ENCODE measurements at places on chromosomes 6 and 20. TPM values are rescaled to one million over a fixed set of nuclear protein-coding genes. Genes with fewer than 3 reads are reported as not detected.

Gene SIRPG
- not detected for total RNA-seq

Gene AVP
- not detected for total RNA-seq

Gene CST9
- total RNA-seq, result not detected

Gene FAM217B
- 2.2 TPM for total RNA-seq

Gene NMBR
- total RNA-seq, result not detected

Gene SHLD1
- 1.9 TPM for total RNA-seq

Gene HDGFL1
- not detected for total RNA-seq

Gene NEURL2
- 6.9 TPM for total RNA-seq

Gene CPNE1
- total RNA-seq, result 42.3 TPM

Gene ARMH2
- not detected for total RNA-seq

- DNase-seq, result no peak
These were observed 296.3 kb downstream of the CDKAL1 start for GRCh38 chr6:20830576-20830975.

- DNase-seq, result no peak
These were observed 16.3 kb downstream of the SS18L1 start for GRCh38 chr20:62159839-62160238.

- DNase-seq, result no peak
These were observed 20.4 kb upstream of the TAF8 start for GRCh38 chr6:42029881-42030280.

- DNase-seq, result no peak
These were observed 33.7 kb downstream of the PTGIS start for GRCh38 chr20:49534255-49534712.

DNA sequence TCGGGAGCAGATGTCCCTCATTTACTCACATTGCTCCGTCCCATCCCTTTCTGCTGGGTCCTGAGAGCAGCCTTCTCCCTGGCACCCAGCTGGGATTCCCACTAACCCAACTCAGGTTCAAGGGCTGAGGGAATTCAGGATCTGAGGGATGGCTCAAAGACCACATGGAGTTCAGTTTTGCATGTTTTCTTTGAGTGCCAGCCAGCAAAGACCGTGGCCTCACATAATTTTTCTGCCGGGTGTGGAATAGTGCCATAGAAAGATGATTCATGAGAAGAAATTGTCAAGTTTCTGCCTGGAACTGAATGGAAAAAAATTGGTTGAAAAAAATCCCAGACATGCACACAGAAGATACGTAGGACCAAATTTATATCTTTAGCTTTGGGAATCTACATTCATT lies 168.6 kb downstream of the CD83 start:
- DNase-seq, result no peak

- DNase-seq, result no peak
These were observed 49.3 kb upstream of the FANCE start for GRCh38 chr6:35402856-35403191.

DNA sequence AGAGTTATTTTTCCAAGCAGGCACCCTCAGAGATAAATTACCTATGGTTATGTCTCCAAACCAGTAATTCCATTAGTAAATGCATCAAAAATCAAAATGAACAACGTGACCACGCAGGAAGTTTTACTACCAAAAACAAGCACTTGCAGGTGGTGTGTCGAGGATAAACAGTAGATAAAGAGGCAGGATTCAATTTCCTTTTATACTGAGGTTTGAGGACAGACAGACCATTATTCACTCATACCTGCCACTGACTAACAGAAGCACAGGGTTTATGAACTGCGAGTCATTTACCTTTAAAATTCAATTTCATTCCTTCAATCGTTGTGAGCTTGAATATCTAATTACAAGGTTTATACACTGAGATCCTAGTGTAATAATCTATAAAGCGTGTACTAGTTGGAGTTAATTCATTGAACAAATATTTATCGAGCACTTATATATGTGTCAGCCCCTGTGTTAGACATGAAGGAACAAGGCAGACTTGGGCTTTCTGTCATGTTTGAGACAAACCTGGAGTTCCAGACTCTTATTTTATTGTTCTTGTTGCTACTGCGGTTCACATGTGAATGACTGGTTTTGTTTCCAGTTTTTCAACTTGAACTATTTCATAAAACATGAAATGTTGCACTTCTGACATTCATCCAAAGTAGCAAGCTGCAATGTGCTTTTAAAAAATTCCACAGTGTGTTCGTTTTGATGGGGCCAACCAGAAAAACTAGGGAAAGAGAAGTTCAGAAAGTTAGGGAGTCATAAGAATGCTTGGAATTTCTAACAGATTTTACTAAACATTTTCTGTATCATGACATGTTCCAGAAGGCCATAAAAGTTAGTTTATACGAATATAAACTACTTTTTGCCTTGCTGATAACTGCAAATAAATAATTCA lies 205.6 kb downstream of the UST start:
- no peak for DNase-seq

GRCh38 chr20:54995553-54995952 lies 520.2 kb downstream of the DOK5 start:
- no peak for DNase-seq

DNA sequence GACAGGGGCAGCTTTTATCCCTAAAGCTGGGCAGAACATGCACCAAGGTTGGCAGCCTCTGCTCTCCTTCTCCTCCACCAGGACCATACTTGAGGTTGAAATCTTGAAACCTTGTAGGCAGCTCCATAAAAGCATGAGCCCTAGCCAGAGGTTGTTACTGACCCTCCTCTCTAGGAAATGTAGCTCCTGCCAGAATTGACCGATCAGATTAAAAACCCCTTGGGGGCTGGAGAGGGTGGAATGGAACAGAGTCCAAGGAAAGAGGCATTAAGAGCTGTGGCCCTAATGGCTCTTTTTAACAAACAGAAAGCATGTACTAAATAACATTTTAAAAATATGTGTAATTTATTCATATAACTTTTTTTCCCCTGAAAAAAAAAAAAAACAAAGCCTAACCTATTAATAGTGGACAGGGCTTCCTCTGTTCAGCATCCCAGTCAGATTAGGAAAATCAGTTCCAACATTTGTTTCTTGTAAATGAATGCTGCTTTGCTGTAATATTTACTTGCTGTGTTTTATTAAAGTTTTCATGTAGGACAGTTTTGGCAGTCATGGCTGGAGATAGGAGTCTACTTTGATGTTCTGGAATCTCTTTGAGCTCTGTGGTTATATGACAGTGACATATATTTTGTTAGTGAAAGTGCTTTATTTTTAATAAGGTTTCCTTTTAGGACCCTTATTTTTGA lies 41.3 kb downstream of the MTHFD1L start:
- no peak for DNase-seq

DNA sequence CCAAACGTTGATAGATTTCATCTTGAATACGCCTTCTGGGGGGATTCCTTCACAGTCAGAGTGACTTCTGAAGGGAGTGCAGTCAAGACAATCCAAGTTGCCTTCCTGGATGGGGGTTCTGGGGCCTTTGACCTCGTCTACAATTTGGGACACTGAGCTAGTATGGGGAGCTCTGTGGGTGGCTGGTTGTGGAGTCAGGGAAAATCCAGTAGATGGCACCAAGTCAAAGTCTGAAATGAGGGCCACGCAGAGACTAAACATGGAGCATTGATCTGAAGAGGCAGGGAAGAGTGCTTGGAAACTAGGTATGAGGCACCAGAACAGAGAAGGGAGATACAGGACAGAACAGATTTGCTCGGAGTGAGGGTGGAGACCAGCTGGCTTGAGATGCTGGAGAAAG lies 43.6 kb upstream of the CCN6 start:
- DNase-seq, result peak; percentile 52

- DNase-seq, result no peak
These were observed 38.8 kb upstream of the ID1 start for GRCh38 chr20:31566319-31566657.

DNA sequence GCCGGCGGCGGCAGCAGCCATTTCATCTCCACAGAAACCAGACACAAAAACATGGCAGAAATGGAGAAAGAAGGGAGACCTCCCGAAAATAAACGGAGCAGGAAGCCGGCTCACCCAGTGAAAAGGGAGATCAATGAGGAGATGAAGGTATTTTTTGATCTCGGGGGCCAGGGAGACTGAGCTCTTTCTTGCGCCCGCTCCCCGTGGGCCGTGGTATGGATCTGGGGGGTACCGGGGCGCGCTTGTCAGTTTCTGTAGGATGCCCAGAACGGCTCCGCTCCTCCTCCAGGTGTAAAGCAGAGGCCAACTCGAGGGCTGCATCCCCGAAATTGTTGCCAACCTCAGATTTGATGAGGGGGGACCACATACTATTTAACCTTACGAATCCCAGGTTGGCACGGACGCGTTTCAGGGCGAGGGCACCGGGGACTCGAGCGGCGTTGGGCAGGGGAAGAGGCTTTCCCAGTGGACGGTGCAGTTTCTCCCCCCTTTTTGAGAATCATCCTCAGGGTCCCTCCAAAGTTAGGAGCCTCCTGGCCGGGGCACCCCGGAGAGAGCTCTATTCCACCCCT lies 735 bp downstream of the SOBP start:
- DNase-seq, result no peak

GRCh38 chr6:88870717-88871330 lies 92.6 kb downstream of the RNGTT start:
- DNase-seq, result no peak

DNA sequence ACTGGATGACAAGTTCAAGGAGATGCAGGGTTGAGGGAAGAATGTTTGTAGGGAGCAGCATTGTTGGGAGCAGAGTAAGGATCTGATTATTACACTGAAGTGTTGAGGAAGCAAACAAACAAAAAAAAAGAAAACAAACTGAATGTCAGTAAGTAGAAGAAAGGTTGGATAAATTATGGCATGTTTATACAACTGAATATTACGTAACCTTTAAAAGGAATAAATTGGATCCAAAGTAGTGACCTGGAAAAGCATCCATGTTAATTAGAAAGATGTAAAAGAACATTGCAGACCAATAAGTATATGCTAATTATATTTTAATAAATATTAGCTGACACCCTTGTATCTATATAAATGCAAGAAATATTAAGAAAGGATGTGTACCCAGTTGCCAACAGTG lies 12.8 kb upstream of the TSPYL1 start:
- DNase-seq, result no peak

GRCh38 chr6:11207199-11207968 lies 25.1 kb downstream of the NEDD9 start:
- no peak for DNase-seq

- DNase-seq, result no peak
These were observed 153.1 kb downstream of the MYB start for GRCh38 chr6:135334169-135334568.

GRCh38 chr20:52010541-52010940 lies 181.0 kb downstream of the ZFP64 start:
- no peak for DNase-seq

DNA sequence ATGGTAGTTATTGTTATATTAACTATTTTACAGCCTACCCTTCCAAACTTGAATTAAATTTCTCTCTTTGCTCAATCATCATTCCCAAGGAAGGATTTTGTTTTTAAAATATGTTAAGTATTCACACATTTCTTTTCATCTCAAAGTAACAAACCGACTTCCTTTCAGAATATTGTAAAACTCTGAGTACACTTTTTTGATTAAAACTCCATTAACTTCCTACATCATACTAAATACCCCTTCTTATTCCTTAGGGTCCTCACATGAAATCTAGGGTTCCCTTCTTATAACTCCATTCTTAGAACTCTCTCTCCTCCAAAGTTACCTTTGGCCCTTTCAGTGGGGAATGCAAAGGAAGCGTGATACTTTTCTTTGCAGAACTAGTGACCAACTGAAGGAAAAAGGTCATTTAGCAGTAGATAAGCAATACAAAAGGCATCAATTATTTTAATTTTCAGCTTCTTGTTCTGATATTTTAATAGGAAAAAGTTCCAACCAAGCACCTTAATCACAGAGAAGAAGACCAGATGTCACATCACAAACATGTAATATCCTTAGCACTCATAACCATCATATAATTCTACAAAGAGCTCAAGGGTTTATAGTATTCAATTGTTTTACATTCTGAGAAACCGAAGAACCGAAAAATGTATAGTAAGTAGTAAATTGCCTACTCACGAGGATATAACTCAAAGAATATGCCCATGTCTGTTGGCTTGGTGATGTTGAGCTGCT lies 494 bp downstream of the RHAG start:
- DNase-seq, result no peak

DNA sequence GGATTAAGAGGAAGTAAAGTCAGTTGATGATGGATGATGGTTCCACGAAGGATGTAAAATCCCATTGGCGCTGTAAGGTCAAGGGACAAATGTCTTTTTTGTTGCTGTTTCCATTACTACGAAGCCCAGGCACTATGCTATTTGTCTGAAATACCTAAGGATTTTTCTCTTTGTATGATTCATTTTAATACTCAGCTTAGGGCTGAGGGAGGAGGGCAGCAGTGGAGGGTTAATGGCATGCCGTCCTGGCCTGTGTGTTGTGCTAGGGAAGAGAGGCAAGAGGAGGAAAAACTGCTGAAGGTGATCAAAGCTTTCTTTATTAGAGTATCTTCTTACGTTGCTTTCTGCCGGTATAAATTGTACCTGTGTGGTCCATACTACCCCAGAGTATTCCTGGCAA lies 6.5 kb upstream of the SMOC2 start:
- no peak for DNase-seq

- no peak for DNase-seq
These were observed 10.0 kb upstream of the PACSIN1 start for GRCh38 chr6:34455831-34456230.

DNA sequence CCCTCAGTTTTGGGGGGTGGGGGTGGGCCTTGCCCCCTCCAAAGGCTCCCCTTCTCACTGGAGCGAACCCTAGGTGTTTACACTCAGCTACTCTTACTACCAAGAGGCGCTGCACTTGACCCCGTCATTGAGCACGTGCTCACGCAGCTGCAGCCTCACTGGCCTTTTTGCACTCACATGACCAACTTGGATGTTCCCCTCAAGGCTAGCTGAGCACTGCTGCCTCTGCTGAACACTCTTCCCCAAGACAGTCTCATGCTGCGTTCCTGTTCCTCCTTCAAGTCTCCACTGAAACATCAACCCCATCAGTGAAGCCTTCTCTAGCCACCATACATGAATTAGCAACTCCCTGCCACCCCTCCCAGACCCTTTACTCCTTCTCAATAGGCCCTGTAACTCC lies 4.0 kb downstream of the SOD2 start:
- no peak for DNase-seq

Measured in left lobe of liver (tissue), 2 donors.